Caco-2 (cell line): ENCODE measurements at places on chromosomes 16 and 17. TPM values are rescaled to one million over a fixed set of nuclear protein-coding genes. Genes with fewer than 3 reads are reported as not detected.

Gene ARL17B
- 36.1 and 41.1 TPM in 2 replicates for total RNA-seq

Gene SP6
- 20.6 and 25.0 TPM in 2 replicates for total RNA-seq

Gene ADORA2B
- total RNA-seq: 1.5 and 2.5 TPM in 2 replicates

Gene ZSCAN10
- not detected in 2 replicates for total RNA-seq

Gene SRSF1
- 308 and 325 TPM in 2 replicates for total RNA-seq

DNA sequence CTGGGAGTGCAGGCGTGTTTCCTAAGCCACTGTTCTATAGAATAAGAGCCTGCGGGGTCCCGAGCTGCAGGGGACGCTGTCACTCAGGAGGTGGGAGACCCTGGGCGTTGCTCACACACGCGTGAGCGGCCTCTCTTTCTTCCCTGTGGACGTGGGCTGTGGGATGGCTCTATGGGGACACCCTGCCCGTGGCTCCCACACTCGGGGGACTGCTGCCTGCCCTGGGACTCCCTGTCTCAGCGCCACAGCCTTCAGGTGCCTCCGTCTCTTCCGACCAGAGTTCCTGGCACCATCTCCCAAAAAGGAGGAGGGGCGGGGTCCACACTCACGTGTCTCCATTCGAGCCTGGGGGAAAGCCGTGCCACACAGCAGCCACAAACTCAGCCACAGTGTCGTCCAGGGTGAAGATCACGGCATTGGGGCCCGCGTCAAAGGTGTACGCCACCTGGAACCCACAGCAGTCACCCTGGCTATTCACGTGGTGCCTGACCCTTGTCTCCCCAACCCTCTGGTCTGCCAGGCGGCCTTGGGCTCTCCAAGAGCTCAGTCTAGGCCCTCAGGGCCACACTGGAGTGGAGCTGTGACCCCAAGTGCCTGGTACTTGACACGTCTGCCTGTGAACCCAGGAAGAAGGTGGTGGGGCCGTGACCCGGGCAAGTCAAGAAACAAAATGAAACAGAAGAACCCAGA is 3.7 kb upstream of the CYBA start:
- H3K4me1 ChIP-seq: peaks cover 12% of the 10 kb centered on the region
- H3K27me3 ChIP-seq: no peaks in the 10 kb centered on the region
- DNase-seq: no peak
- peaks cover 5% of the 10 kb centered on the region for H3K36me3 ChIP-seq

- H3K36me3 ChIP-seq: no peaks in the 10 kb centered on the region
- H3K4me3 ChIP-seq: no peak overlapping the region
- no peak overlapping the region for H3K27ac ChIP-seq
- no peaks in the 10 kb centered on the region for H3K27me3 ChIP-seq
- H3K4me1 ChIP-seq: peaks cover 20% of the 10 kb centered on the region
Observed at GRCh38 chr17:47203984-47204721, 5.0 kb upstream of the MYL4 start.

DNA sequence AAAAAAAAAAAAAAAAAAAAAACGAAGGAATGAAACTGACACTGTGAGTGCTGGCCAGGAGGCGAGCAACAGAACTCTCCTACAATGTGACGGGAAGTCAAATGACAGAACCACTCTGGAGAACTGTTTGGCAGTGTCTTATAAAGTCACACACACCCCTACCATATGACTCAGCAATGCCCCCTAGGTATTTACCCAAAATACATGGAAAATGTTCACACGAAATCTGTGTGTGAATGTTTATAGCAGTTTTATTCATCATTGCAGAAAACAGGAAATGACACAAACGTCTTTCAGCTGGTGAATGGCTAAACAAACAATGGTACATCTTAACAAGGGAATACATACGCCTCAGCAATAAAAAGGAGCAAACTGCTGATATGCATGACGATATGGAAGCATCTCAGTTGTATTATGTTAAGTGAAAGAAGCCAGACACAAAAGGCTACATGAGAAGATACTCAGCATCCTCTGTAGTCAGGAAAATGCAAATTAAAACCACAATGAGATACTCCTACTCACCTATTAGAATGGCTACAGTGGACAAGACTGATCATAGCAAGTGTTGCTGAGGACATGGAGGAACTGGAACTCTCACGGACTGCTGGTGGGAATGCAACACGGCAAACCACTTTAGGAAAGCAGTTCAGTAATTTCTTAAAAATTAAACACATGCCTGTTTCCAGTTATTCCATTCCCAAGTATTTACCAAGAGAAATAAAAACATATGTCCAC is 74.7 kb downstream of the TBC1D16 start:
- H3K27ac ChIP-seq: no peak overlapping the region
- H3K36me3 ChIP-seq: no peaks in the 10 kb centered on the region
- no peak for DNase-seq
- peaks cover 2% of the 10 kb centered on the region for H3K4me1 ChIP-seq
- no peaks in the 10 kb centered on the region for H3K27me3 ChIP-seq

- no peak overlapping the region for H3K27ac ChIP-seq
- H3K4me1 ChIP-seq: no peaks in the 10 kb centered on the region
- H3K36me3 ChIP-seq: no peaks in the 10 kb centered on the region
- H3K4me3 ChIP-seq: no peak overlapping the region
- DNase-seq: no peak
- peaks cover 1% of the 10 kb centered on the region; the same call in 1 of the 2 replicates for H3K27me3 ChIP-seq
Observed at GRCh38 chr16:23058576-23058975, 90.7 kb downstream of the USP31 start.

- no peak for DNase-seq
- no peak overlapping the region for H3K4me3 ChIP-seq
- H3K4me1 ChIP-seq: no peaks in the 10 kb centered on the region
- no peaks in the 10 kb centered on the region for H3K36me3 ChIP-seq
Observed at GRCh38 chr17:65644545-65644944, 83.1 kb upstream of the AXIN2 start.

DNA sequence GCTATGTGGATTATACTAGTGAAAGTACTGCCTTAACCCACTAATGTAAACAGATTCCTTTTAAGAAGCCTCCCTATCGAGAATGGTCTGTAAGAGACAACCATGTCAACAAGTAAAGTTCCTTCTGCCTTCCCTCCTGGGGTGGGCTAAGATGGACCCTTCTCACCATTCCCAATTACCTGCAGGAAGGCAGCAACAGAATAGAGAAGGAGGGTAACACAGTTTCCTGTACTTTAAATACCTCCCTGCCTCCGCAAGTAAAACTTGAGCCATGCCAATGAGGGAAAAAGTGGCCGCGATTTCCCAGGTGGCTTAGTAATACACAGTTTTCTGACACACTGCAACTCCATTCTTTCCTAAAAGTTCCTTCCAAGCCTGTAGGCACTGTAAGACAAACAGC is 45.2 kb downstream of the TOX3 start:
- H3K27me3 ChIP-seq: no peaks in the 10 kb centered on the region
- no peak overlapping the region for H3K4me3 ChIP-seq
- no peaks in the 10 kb centered on the region for H3K36me3 ChIP-seq
- H3K27ac ChIP-seq: no peak overlapping the region

DNA sequence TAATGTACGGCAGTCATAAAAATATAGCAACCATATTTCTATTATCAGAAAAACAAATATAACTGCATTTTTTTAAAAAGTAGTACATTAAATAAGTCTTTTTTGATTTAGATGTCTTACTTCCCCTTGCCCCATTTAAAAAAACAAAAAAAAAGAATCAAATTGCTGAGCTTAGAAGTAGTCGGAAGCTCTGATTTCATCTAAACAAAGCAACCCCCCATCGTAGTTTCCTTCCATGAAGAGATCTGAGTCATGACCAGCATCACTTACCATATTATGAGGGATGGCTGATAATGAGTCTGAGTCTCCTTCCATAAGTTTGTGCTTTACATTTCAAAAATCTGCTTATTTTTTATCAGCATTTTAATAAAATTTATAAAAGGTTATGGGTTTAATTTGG is 86.2 kb downstream of the ITFG1 start:
- no peak for DNase-seq
- H3K4me1 ChIP-seq: no peaks in the 10 kb centered on the region
- H3K27me3 ChIP-seq: no peaks in the 10 kb centered on the region
- no peaks in the 10 kb centered on the region for H3K36me3 ChIP-seq
- no peak overlapping the region for H3K27ac ChIP-seq

DNA sequence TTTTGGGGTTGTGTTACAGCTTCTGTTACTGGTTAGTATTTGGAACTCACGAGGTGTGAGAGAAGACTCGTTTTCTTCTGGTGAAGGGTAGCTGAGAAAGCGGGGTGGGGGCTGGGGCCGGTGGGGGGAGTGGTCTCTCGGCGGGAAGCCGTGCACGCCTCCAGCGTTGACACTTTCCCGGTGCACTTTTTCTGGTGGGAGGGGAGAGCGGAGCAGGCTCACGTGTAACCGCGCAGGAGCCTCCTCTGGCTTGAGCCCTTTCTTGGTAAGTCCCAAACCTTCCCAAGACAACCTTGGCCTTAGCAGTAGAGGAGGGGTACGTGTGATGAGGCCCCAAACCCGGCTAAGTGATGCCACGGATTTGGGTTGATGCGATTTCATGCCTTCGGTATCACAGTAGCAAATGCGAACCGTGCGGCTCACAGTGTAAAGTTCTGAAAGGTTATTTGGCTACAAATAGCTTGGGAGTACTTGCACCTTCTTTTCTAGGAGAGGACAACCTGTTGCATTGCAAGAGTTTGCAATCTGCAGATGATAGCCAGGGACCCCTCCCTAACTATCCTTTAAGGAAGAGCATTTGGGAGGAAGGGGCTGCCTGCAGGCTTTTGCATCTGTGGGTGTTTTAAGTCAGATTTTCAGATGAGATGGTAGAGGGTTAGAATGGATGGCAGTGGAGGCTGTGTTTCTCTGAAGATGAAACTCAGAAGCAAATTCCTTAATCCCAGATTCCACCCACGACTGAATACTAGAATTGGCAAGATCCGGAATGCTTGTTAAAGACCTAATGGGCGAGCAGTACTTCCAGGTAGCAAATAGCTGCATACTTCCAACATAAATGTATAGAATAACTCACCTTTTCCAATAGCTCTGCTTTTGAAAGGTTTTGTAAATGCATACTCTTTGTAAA is 1.5 kb downstream of the HLF start:
- H3K27me3 ChIP-seq: no peaks in the 10 kb centered on the region
- no peaks in the 10 kb centered on the region for H3K36me3 ChIP-seq
- peak overlapping the region; percentile 39 for H3K27ac ChIP-seq
- peak; percentile 36 for DNase-seq

GRCh38 chr17:10772425-10773380 is 31.2 kb downstream of the TMEM238L start:
- DNase-seq: no peak
- no peaks in the 10 kb centered on the region for H3K36me3 ChIP-seq
- no peak overlapping the region for H3K27ac ChIP-seq
- H3K4me1 ChIP-seq: no peaks in the 10 kb centered on the region
- no peaks in the 10 kb centered on the region for H3K27me3 ChIP-seq

- no peaks in the 10 kb centered on the region for H3K4me1 ChIP-seq
- H3K4me3 ChIP-seq: no peak overlapping the region
- peaks cover 4% of the 10 kb centered on the region for H3K36me3 ChIP-seq
- no peaks in the 10 kb centered on the region for H3K27me3 ChIP-seq
- peak; percentile 66 for DNase-seq
Observed at GRCh38 chr17:51000835-51001638, 119.6 kb downstream of the SPAG9 start.

DNA sequence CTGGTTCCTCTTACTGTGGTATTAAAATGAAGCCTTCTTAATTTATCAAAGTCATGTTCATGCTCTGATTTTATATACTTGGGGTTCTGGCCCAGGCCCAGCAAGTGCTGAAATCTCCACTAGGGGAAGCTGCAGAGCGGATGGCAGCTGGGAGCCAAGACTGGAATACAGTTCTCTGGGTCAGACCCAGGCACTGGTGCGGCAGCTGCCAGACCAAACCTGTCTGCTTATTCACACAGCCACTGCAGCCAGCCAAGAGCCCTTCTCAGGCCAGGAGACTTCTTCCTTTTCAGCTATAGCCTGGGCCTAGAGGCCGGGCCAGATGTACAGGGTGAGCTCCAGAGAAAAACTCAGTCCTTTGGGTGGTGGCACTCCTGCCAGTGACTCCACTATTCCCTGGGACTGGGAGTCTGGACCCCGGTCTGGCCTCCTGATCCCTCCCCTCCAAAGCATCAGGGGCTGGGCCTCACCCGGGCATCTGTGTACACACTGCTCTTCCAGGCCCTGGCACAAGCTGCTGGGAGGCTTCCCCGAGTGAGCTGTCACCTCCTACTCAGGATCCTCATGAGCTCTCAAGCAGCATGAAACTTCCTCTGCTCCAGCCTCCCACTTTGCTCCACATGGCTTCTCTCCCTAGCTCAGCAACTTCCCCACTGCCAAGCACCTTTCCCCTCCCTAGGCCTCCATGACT is 24.4 kb downstream of the ATP6V0D1 start:
- H3K4me3 ChIP-seq: no peak overlapping the region
- no peak for DNase-seq
- H3K27me3 ChIP-seq: no peaks in the 10 kb centered on the region
- H3K27ac ChIP-seq: no peak overlapping the region
